Globus pallidus (tissue), 1 donor: ENCODE measurements at places on chromosomes 11 and 22.

- DNase-seq, result peak; percentile 62
Observed at GRCh38 chr22:37661160-37661924, 2.8 kb downstream of the PDXP start.

GRCh38 chr22:48105259-48105658 is 1342.8 kb downstream of the TBC1D22A start:
- no peak for DNase-seq

- no peak for DNase-seq
Observed at GRCh38 chr22:35717572-35717971, at the start of gene APOL5. Gene APOL5 (plus strand): TSS chr22:35717872. CDS start chr22:35717872, 0 bp downstream.

DNA sequence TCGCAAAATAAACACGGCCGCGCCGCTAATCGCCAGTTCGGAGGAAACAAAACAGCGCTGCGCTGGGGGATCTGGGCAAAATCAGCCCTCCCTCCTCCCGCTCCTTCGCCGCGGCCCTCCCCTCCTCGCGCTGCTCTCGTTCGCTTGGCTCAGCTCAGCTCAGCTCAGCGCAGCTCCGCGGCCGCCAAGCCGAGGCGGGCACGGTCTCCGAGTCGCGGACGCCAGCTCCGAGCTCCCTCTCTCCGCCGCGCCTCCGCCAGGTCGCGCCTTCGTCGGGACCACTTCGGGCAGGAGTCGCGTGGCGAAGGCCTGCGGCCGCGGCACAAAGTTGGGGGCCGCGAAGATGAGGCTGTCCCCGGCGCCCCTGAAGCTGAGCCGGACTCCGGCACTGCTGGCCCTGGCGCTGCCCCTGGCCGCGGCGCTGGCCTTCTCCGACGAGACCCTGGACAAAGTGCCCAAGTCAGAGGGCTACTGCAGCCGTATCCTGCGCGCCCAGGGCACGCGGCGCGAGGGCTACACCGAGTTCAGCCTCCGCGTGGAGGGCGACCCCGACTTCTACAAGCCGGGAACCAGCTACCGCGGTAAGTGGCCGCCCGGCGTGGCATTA is at the start of gene SPON1:
TSS of gene SPON1 (plus strand) at position 162 of the 607 bp plus-strand sequence. CDS start at position 344, 182 bp downstream.
- no peak for DNase-seq
